SK-MEL-5 (cell line): ENCODE measurements at places on chromosomes 11 and 22. TPM values are rescaled to one million over a fixed set of nuclear protein-coding genes. Genes with fewer than 3 reads are reported as not detected.

TTC36 gene
- not detected in 2 replicates for total RNA-seq

TMA7B gene
- 0.08 TPM in 1 of 2 replicates, not detected in the other for total RNA-seq

GSTP1 gene
- 722 and 833 TPM in 2 replicates for total RNA-seq

F2 gene
- not detected in 2 replicates for total RNA-seq

- DNase-seq: no peak
Observed at GRCh38 chr11:59187587-59187986, 15.7 kb downstream of the DTX4 start.

GRCh38 chr11:8934742-8935488, 2.2 kb upstream of the C11orf16 start:
- no peak for DNase-seq

DNA sequence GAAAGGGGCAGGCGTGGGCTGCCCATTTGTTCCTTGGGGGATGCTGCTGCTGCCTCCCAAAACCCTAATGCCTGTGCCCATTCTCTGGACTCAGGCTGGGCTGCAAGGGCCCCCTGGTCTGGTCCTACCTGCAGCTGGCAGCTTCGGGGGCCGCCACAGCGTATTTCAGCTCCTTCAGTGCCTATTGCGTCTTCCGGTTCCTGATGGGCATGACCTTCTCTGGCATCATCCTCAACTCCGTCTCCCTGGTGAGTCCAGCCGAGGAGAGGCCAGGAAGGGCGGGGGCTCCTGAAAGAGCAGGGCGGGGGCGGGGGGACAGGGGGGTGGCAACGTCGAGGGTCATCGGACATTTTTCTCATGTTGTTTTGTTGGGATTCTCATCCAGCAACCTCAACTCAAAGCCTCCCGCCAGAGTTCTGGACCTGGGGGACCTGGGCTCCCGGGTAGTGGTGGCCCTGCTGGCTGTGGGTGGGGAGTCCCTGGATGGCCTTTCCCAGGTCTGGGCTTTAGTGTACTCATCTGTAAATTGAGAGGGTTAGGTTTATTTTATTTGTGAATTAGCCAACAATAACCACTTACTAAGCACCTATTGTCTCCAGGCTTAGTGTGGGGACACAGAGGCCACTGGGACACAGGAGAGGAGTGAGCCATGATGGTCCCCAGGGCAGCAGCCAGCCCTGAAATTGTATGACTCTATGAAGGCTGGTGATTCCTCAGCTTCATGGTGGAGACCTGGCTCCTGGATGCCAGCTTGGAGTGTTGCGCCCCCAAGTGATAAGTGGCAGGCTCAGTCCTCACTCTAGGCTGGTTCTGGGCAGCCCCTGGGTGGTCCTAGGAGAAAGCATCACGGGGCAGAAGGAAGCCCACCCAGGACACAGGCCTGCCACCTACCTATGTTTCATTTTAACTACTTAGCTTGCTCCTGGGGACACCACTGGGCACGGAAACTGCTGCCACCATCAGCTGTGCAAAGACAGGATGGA, 36.0 kb downstream of the CAPN1 start:
- DNase-seq: no peak

GRCh38 chr11:62153087-62153395, 29.2 kb downstream of the INCENP start:
- DNase-seq: no peak

DNA sequence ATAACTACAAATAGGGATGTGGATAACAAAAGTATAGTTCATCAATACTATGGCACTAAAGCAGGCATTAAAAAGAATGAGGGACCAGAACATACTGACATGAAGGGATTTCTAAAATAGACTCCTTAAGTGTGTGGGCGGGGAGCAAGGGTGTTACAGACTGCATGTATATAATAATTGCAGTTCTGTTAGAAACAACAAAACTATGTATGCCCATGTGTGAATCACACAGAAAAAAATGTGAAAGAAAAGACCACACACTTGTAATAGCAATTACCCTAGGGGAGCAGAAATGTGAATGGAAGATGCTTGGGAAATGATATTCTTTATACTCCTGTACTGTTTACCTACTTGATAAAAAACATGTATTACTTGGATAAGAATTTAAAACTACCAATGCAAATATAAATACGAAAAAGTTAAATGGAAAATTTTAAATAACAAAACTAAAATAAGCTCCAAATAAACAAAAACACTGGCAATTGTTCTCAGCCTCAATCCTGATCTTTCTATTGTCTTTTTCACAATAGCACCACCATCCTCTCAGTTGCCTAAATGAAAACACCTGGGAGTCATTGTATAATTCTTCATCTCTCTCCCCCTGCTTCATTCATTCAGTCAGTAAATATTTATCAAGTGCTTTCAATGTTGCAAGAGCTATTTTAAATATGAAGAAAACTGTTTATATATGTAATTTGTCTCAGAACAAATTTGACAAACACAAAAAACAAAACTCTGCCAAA, 129.8 kb downstream of the FCHSD2 start:
- no peak for DNase-seq
